ENCODE measurements at places on chromosomes 1 and 21.

- DNase-seq: no peak
These were observed 49.0 kb upstream of the PROX1 start for GRCh38 chr1:213938776-213939175.

DNA sequence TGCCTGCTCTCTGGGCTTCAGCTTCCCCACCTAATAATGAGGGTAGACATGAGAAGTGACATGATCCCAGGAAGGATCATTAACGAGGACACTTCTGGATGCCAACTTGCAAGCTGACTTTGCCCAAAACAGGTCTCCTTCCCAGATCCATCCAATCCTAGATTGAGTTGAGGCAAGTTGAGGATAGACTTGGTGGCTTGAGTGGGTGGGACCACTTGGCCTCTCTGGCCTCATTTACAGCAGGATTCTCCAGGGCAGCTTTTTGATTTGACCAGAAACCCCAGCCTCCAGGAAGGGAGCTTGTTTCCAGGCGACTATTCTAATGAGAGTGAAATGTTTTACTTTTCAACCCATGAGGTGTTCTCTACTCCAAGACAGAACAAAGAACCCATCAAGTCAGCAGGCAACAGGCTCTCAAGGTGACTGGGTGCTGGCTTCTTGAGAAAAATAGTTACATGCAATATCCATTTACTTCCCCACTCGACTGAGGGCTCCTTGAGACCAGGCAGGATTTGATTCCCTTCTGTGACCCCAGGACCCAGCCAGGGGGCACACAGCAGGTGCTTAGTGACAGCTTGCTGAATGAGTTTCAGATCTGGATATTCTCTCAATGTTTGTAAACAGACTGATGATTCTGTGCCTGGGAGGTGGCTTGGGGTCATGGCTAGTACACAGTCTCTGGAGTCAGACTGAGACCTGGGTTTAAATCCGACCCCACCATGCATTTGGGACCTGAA, 128.2 kb downstream of the DMRTB1 start:
- no peak for DNase-seq

- no peak for DNase-seq
These were observed at the start of gene FBLIM1 for GRCh38 chr1:15758343-15758931. Gene FBLIM1 (plus strand): TSS chr1:15758795. CDS start chr1:15764984, 6,189 bp downstream.

DNA sequence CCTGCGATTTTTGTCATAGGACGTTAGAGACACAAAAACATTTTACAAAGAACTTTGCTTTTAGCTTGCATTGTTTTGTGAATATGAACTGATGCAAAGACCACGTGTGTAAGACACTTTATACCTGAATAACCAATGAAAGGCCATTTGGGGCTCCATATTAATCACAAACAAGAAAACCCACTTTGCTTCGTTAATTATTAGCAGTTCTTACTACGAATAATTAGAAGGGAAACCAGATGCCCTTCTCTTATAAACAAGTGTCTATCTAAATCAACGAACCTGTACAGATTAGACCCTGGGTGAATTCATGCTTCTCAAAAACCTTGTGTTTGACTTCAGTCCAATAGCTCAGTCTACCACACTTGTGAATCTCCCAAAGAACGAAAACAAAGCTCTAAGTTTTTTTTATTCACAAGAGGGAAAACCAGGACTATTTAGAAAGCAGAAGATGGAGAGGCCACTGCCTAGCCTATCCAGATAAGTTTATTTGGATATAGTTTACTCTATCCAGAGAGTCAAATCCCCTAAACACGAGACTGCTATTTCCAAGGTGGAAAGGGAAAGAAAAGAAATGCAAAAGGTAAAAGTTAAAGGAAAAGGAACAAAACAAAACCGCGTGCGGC, 897 bp downstream of the CYYR1 start:
- DNase-seq: no peak
